Stimulated activated CD4-positive, alpha-beta T cell treated with anti-CD3 and anti-CD28 coated beads, TNF-alpha, amount 100 ng/mL, for 48 hours (primary cell): ENCODE measurements at places on chromosomes 12 and 14.

- no peak for DNase-seq
These were observed 3.8 kb downstream of the ERP29 start for GRCh38 chr12:112017041-112017440.

- DNase-seq: no peak
These were observed 22.9 kb downstream of the KRT18 start for GRCh38 chr12:52971679-52972329.

DNA sequence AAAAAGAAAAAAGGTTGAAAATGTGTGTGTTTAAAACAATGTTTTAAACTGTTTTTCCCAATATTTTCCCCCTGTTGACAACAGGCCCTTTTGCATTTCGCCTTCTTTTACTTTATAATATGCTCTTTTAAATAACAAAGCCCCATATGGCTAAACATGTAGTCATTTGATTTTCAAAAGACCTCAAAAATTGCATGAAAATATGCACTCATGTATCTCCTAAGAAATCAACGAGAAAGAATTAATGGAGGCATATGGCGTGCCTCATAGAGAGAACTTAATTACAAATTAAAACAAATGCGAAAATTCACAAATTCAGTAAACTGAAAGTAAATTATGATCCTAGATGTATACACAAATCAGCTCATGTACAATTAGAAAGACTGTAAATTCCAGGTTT is 202.6 kb upstream of the FOXN3 start:
- no peak for DNase-seq

GRCh38 chr12:9163392-9163791 is 44.8 kb downstream of the PZP start:
- DNase-seq: no peak

DNA sequence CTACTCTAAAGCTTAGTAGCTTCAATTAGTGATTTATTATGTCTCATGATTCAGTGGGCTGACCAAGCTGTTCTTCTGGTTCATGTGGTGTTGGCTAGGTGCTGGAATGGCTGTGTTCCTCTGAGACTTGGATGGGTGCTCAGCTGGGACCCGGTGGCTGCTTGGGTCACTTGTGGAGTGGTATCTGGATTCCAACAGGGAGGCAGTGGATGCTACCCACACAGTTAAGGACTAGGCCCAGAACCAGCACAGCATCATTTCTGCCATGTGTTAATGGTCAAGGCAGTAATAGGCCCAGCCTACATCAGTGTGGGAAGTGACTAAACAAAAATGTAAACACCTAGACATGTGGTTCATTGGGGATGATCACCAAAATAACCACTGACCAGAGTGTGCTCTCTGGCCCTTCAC is 72.2 kb downstream of the FGD4 start:
- DNase-seq: no peak

DNA sequence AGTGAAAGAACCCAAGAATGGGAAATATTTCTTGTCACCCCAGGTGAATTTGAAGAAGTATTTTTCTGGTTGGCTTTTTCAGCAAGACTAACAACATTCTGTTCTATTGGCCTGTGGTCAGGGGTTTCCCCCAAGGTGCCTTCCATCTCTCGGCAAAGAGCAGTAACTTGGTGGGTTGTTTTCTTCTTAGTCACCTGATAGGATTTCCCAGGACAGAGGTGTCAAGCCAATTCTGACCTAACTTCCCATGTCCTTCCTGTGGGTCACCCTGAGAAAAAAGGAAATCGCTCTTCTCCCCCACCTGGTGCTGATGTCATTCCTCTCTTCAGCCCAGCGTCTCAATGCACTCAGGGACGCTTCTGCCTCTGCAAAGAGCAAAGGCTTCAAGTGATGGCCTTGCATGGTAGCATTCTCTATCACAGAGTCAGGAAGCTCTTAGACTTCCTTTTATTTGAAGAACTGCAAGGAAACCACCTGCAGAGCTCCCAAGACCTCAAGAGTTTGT is 16.1 kb upstream of the IFNG start:
- DNase-seq: no peak

DNA sequence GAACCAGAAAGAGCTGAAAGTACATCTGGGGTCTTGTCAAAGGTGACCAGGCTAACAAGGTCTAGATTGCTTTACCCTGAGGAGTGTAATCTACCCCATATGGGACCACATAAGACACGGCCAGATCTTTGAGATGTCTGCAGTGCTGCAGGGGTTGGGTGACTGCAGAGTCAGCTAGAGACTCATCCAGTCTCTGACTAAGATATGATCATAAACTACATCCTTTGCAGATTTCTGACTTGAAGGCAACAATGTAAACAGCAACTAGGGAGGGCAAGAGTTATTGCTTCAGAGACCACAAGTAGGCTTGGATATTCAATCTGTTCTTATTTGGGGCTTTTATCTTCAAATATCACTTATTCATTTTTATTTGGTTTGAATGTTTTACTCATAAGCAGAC is 1080.5 kb upstream of the FOXG1 start:
- no peak for DNase-seq

DNA sequence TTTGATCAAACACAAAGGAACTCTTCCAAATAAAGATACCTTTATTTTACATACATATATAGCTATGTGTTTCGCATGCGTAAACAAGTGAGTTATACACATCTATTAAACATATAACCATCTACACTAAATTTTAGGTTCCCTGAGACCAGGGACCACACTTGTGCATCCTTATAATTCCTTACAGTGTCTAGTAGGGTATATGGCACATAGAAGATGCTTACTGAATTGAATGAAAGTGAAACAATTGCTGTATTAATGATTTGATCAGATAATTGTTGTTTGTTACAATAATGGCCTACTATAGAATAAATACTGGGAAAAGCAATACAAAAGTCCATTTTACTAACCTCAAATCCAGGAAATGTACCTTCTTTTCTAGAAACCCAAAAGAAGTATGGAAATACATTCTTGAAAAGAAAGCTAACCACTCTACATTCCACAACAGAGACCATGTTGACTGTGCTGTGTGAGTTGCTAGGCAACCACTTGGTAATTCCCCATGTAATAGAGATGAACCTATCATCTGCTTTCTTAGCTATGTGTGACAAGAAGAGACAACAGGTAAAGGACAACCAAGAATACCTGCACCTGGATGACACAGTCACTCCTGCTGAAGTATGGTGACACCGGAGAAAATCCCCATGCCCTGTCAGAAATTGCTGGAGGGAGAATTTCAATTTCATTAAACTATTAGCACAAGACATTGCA is 11.9 kb upstream of the CIPC start:
- no peak for DNase-seq

GRCh38 chr12:84910549-84911241 is 1.9 kb downstream of the SLC6A15 start:
- no peak for DNase-seq

- no peak for DNase-seq
These were observed 49.1 kb downstream of the TMX1 start for GRCh38 chr14:51289169-51289568.

DNA sequence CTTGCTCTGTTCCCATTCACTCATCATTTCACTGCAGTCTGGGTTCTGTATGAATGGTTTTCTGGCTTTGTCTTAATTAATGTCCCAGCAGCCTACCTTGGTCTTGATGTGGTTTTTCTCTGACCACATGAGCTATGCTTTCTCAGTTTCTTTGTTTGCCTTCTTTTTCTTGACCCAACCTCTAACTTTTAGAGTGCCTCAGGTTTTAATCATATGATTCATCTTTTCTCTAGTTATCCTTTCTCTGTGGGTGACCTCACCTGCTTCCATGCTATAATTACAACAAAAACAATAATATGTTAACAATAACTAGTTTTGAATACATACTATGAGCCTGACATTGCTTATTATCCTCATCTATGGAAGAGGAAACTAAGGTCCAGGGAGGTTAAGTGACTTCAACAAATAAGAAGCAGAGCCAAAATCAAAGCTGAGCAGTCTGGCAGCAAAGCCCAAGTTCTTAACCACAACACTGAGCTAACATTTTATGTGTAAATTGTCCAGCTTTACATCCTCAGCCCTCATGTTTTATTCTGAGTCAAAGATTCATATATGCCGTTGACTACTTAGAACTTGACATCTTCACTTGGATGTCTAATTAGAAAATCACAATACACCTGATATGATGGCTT is 4.7 kb upstream of the EPYC start:
- no peak for DNase-seq

- no peak for DNase-seq
These were observed 8.3 kb downstream of the FMNL3 start for GRCh38 chr12:49698619-49699545.

- DNase-seq: no peak
These were observed 67.1 kb upstream of the HIF1A start for GRCh38 chr14:61628016-61628725.

- no peak for DNase-seq
These were observed 351.6 kb upstream of the TBX3 start for GRCh38 chr12:115035535-115036107.

GRCh38 chr12:81874166-81874565 is 115.0 kb upstream of the PPFIA2 start:
- DNase-seq: no peak

DNA sequence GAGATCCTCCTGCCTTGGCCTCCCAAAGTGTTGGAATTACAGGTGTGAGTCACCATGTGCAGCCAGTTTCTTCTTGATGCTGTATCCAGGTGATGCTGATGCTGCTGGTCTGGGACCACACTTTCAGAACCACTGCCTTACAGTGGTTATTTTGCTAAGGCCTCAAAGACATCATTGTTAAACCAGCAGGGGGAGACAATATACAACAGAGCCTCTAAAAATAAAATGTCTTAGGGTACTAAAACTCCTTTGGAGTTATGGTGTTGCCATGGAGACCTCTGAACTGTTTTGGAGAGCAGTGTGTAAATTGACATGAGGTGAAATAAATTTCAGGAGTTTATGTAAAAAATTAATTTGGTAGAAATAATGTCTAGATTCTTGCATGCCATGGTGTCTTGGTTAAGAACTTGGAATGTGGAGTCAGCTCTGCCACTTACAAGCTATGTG is 1.1 kb upstream of the ARG2 start:
- no peak for DNase-seq

DNA sequence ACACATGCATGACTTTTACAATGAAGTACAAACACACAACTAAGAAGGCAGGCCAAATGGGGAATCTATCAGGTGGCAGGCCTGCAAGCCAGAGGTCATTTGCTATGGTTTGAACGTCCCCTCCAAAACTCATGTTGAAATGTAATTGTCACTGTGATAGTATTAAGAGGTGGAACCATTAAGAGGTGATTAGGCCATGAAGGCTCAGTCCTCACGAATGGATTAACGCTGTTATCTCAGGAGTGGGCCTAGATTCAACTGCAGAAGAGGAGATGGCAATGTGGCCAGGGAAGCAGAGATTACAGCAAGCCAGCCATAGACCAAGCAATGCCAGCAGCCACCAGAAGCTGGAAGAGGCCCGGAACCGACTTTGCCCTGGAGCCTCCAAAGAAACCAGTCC is 13.5 kb upstream of the ACTR6 start:
- no peak for DNase-seq

- no peak for DNase-seq
These were observed 1.9 kb downstream of the SYT1 start for GRCh38 chr12:78866518-78866917.

DNA sequence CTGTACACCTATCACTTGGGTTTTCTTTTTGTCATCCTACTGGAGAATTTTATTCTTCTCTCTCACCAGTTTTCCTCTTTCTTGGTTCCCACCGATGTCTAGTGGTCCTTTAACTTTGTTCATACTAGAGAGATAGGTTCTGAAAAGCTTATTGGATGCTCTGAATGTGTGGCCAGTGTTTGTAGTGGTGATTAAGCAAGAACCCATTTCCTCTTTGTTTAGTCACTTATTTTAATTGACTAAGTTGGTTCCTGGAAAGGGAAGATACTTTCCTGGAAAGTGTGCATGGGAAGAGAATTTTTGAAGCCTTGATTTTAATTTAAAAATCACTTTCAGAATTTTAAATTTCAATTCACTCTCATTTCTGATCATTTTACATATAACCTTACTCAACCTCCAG is 127.2 kb downstream of the OTOGL start:
- DNase-seq: no peak

DNA sequence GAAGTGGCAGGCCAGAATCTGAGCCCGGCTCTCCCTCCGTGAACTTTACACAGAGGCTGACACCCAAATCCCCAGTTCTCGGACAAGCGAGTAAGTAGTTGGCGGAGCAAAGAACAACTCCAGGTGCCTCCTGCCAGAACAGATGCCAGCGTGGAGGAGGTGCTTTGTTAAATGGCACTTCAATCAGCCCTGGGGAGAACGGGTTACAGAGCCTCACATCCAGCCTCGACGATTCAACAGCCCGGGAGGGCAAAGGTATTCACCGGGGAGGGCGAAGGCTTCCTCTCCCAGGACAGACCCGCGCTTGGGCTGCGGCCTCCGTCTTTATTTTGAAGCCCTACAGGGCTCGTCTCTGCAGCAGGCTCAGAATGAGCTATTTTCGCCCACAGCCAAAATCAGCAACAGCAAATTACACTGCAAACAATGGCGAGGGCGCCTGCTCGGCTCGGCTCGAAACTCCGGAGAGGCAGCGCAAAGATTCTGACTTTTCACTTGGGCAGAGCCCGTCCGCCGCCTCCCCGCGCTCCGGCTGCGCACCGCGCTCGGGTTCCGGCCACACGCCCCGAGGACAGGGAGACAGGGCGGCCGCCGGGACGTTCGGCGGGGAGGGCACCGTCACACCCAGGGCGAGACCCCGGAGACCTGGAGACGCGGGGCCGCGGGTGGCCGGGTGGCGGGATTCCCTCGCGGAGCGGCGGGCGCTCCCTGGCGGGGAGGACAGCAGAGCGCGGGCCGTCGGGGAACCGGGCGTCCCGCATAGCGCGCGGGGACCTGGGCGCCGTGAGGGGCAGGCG is 811 bp downstream of the TMCC3 start:
- no peak for DNase-seq

- no peak for DNase-seq
These were observed 81.3 kb downstream of the SSPN start for GRCh38 chr12:26276709-26277108.

DNA sequence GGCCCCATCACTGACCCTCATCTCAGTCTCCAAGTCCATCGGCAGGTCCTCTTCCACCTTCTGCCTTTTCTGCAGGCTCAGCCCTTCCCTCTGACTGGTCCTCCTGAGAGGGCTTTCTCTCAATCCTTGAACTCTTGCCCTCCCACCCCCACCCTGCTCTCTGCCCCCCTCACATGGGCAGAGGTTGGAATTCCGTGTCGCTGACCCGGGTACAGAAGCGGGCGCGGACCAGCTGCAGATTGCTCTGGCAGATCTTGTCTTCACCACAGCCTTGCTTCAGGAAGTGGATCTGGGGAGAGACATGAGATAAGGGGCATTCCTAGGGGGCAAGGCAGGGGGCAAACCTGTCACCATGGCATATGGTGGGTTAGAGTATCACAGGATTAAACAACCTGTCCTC is 12.4 kb downstream of the ITGA7 start:
- no peak for DNase-seq

GRCh38 chr12:124694250-124694649 is 126.8 kb upstream of the NCOR2 start:
- DNase-seq: no peak
